Activated T-cell treated with anti-CD3 and anti-CD28 coated beads, Interleukin-2, amount 50 U/mL, for 72 hours (primary cell): ENCODE measurements at places on chromosomes 1 and 21. TPM values are rescaled to one million over a fixed set of nuclear protein-coding genes. Genes with fewer than 3 reads are reported as not detected.

Gene KCNE2
- total RNA-seq, result 0.48 TPM

DNA sequence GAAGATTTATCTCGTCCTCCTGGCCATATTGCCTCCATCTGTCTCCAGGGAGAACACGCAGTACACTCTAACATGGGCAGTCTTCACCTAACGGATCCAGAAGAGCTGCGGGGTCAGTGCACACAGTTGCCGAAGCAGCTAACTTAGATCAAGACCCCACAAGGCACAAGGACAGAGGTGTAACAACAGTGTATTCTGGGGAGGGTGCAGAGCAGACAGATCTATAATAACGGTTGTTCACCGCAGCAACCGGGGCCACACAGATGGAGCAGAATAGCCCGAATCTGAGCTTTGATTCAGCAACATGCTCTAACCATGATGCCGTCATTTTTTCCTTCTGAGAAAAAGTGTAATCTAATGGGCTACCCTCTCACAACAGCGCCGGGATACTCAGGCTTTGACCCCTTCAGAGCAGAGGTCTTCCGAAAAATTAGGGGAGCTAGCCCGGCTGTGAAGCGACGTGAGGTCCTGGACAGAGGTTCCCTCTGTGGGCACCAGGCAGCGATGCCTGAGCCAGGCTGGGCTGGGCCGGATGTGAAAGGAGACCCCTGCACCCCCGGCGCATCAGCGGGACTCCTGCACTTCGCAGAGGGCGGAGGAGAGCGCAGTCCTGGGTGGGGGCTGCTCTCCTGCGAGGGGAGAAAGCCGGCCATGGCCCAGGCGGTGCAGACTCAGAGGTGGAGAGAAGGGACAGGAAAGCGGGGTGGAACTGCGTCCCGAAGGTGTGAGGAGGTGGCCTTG, 57.5 kb downstream of the BCL9 start:
- DNase-seq, result peak; percentile 51

Gene DHDDS
- 43.6 TPM for total RNA-seq

DNA sequence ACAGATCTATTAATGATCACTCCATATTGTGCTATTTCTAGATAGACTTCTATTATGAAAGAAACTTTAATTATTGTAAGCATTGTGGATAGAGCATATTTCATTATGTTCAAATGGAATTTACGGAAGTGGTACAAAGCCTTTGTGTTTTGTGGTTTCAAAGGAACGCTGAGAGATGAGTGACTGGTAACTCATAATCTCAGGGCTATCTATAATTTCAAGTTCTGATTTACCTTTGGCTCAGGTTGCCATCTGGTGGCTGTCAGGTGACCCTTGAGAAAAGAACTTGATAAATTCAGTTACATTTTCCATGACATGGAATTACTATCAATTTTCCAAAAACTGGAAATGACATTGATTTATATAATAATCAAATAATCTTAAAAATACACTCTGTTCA, 12.2 kb downstream of the NTNG1 start:
- no peak for DNase-seq

Gene TCHH
- total RNA-seq, result 0.05 TPM
